ENCODE measurements at places on chromosomes 1 and 21.

GRCh38 chr1:40976952-40977690 lies 2.4 kb upstream of the CTPS1 start:
- no peak for DNase-seq

DNA sequence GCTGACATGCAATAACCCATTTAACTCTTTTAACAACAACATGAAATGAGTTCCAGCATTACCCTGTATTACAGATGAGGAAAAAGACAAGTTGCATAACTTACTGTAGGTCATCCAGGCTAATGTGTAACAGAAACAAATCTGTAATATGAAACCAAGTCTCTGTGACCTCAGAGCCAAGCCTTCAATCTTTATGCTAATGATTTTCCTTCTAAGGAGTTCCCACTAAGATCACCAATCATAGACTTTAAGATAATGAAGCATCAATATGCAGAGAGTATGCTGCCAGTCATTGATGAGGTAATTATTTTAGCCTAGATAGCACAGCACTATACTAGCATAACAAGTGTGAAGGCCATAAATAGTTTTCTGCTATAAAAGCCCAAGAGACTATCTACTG lies 35.6 kb upstream of the RNPC3 start:
- DNase-seq = no peak

GRCh38 chr1:202007805-202008489 lies 2.4 kb upstream of the ELF3 start:
- DNase-seq = no peak

DNA sequence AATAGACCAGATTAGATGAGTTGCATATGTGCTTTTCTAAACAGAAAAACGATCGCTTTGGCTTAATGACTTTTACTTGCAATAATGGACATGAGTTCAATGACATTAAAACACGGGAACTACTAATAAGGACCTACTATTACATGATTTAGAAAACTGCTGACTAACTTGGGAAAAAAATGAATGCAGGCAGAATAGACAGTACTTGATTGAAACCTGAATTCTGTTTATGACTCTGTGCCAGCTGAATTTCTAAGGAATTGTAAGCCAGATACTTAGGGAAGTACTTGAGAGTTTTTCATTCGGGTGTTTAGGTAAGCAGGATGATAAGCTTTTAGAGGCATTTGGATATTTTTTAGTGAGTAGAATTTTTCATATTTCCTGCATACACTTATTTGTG lies 12.0 kb downstream of the ADGRL2 start:
- no peak for DNase-seq

DNA sequence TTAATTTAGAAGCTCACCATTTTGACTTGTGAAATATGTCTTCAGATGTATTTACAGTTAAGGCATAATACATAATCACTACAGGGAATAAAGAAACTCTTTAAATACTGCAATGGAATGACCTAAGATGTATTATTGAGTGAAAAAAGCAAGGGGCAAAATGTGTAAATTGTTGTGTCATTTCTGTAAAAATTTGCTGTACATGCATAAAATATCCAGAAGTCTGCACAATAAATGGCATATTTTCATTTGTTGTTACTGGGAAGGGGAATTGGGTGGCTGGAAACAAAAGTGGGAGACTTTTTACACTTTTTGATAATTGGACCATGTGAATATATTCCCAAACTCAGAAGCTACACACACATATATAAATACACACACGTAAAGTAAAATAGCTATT lies 17.1 kb downstream of the LRIG2 start:
- no peak for DNase-seq

DNA sequence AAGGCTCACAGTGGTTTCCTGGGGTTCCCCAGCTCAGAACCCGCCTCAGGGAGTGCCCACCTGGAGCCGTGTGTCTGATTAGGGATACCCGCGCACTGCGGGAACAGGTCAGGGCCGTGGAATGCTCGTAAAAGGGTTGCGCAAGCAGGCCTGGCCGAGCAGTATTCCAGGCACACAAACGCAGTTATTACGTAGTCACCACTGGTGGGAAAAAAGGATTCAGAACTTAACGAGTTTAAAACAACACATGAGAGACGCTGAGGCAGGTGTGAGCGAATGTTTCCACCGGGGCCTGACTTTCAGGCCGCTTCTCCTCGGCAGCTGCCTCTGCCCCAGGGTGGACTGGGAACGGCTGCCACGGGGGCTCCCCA lies 18.2 kb downstream of the PLCH2 start:
- no peak for DNase-seq

- DNase-seq = no peak
These were observed 33.3 kb downstream of the GNPAT start for GRCh38 chr1:231274119-231274825.

DNA sequence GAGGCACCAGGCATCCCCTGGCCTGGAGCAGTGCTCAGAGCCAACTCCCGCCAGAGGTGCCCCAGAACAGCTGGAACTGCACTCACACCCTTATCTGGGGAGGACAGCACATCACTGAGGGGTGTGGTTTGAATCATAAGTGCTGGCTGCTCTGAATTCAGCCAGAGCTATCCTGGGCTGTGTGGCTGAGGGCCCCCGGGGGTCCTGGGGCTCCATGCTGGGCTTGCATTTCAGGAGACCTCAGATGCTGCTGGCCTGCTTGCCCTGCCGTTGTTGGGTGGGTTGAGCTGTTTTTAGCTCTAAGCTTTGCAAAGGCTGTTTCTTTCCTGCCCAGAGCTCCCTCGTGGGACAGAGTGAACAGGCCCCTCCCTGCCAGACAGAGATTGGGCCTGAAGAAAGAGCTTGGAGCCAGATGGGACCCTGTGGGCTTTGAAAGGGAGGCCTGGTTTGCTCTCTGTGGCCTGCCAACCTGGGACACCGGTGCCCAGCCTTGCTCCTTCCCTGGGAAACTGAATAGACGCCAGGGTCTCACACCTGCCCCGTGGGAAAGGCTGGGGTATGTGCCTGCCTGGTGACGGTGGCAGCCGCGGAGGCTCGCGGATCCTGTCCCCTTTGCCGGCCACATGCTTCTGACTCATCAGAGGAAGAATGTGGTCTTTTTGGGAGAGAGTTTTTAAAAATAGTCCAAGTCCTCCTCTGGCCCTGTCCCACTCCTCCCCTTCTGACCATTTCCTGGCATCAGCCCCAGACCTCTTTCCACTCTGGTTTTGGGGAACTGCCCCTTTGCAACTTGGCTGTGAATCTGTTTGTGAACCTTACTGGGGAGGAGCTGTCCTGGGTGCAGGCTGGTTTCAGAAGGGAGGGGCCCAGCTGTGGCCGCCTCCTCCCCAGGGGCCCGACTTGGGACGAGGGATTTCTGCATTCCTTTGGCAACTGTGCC lies 30.0 kb downstream of the ARHGEF10L start:
- DNase-seq = no peak

GRCh38 chr1:165623624-165624023 lies 7.4 kb upstream of the MGST3 start:
- no peak for DNase-seq

DNA sequence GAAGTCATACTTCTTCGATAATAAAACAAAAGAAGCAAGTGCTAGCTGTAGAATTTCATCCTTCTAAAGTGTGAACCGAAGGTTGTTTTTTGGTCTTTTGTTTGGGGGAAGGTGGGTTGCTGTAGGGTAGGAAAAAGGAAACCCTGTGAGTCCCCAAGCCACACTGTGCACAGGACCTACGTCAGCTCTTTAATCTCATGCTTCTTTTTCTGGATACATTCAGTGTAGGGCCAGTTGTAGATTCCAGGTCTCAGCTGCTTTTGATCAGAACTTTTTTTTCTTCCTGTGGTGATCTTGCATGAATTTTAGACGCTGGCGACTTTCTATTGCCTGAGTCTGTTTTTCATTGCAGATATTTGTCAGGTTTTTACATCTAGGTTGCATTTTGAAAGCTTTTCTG lies 40.2 kb downstream of the BCL9 start:
- no peak for DNase-seq

GRCh38 chr1:2200308-2200943 lies 5.9 kb upstream of the FAAP20 start:
- DNase-seq = no peak

DNA sequence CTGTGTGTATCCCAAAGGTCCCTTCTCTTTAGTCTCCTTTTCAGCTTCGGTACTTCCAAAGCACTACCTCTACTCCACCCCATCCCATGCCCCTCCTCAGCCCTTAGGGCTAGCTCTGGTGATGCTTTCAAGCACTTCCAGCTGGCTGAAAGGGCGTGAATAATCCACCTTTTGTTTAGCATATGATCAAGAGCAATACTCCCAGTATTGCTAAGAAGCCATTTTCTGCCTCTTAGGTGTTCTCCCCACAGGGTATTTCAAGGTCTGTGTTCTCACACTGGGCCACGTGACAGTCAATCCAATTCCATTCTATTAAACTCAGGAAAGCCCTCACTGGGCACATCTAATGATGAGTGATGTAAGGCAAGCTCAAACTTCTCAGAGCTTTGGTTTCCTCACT lies 298.5 kb upstream of the PROX1 start:
- DNase-seq = no peak

GRCh38 chr1:19812875-19813642 lies 2.0 kb downstream of the RNF186 start:
- DNase-seq = no peak

- no peak for DNase-seq
These were observed 30.2 kb upstream of the DISC1 start for GRCh38 chr1:231596337-231596791.

GRCh38 chr1:14941864-14942263 lies 211.7 kb upstream of the TMEM51 start:
- no peak for DNase-seq

DNA sequence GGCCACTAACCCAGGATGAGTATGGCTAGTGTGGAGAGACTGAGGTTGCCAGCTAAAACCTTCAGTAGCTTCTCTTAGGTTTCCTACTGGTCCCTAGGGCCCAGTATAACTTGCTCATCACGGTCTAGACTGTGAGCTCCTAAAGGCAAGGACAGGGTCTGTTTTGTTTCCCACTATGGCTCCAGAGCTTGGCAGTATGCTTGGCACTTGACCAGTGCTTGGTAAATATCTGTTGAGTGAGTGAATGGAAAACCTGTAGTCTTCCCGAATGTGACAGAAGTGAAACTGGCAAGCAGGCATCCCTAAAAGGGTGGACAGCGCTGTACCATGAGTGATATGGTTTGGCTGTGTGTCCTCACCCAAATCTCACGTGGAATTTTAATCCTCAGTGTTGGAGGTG lies 13.1 kb upstream of the PARS2 start:
- no peak for DNase-seq

DNA sequence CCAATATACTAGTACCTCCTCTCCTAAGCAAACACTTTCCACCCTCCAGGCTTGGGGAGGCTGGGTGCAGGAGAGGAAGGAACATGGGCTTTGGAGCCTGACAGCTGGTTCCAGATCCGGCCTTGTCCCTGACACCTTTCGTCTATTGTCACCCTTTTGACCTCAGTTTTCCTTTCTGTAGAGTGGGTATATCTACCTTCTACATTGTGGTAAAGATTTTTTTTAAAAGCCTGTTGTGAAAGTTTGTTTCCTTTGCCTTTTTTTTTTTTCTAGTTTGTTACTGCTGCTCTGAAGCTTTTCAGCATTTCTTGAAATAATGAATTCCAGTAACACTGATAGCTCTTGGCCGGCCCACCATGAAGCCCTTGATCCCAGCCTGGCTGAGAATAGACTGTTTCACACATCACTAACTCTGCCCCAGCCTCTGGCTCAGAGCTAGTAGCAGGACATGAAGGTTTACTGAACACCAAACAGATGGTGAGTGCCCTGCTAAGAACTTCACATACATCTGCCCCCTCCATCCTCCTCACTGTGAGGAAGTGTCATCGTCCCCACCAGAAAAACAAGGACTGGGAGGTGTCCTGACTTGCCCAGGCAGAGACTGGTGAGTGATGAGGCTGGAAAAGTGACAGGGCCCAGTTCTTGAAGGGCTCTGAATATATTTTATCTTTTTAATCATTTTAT lies 33.0 kb upstream of the ID3 start:
- DNase-seq = no peak

DNA sequence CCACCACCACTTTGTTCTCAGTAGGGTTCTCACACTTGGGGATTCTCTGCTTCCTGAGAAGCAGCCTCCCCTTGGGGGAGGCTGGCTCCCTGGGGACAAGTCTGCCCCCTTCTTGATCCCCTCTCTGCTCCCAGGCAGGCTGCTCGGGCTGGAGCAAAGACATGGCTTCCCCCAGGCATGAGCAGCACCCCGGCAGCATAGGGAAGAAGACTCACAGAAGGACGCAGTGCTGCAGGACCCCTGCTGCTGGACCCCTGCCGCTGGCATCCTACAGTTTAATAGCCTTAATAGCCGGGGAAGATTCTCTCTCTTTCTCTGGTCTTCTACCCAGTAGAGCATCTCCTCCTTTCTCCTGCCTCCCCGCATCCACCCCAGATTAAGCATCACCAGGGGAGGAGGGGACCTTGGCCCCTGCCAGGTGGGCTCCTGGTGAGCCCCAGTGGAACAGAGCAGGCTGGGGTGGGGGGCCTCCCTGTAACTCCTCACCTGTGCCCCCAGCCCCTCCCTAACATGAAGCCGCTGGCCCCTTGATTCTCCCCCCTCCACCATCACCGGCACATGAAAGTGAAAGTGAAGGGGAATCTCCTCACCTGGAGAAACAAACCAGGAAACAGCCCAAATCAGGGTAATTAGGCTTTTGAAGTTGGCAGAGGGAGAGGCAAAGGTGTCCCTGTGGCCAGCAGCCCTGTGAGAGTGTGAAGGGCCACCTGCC lies 2.5 kb downstream of the WNT3A start:
- no peak for DNase-seq

DNA sequence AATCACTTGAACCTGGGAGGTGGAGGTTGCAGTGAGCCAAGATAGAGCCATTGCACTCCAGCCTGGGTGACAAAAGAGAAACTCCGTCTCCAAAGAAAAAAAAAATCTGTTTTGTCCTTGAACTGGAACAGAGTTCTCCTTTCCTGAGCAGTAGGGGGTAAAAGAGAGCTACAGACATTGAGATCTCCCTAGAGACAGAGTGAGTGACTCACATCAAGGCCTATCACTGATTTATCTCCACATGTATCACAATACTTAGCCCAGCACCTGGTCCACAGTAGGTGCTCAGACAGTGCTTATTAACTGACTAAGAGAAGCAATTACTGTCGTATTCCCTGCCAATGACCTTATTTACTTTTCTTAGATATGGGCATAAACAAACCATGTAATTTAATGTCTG lies 354.1 kb upstream of the C1orf87 start:
- DNase-seq = no peak

GRCh38 chr1:89465201-89465600 lies 59.4 kb upstream of the LRRC8B start:
- DNase-seq = no peak

- DNase-seq = no peak
These were observed 50.5 kb downstream of the RASSF5 start for GRCh38 chr1:206557636-206558473.

DNA sequence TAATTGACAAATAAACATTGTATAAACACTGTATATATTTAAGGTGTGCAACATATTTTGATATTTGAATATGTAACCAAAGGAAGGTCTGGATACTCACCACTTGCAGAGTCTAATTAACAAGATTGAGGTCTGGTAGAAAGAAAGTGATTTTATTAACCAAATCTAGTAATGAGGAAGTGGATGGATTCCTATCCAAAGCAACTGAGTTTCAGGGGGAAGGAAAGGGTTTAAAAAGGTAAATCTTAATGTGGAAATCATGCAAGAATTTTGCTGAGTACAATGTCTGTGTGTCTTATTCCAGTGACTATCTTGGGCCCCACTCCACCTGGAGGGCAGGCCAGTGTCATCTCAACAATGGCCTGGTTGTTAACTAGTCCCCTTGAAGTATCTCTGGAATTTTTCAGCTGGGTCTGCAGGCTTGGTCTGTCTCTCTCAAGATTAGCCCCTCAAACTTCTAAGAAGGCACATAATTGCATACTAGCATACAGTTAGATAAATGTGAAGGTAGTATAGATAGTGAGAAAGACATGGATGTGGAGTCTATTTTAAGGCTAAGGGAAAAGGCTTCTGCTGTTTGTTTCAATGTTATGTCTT lies 262.7 kb upstream of the RGS18 start:
- DNase-seq = no peak

- no peak for DNase-seq
These were observed 31.0 kb downstream of the SNX7 start for GRCh38 chr1:98692482-98692881.
